ENCODE measurements at places on chromosomes 1 and 21.

DNA sequence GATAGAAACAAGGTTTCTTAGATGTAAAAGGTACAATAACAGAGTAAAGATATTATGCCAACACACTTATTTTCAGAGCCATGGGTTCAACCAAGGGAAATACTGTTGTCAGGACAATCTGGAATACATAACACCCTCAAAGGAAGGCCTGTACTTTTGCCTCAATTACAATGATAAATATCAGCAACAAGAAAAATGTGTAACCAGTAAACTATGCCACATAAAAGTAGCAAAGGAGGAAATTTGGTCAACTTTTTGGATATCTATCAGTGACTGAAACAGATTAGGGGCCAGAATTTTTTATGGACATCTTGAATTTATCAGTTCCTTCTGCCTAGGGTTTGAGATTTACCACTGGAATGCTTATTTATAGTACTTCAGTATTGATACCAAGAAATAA is 24.6 kb upstream of the RAP1GAP start:
- no peak for DNase-seq

GRCh38 chr1:167765496-167765895 is 43.7 kb downstream of the MPZL1 start:
- no peak for DNase-seq

- no peak for DNase-seq
Measured at GRCh38 chr1:164618202-164618564, 59.2 kb downstream of the PBX1 start.

DNA sequence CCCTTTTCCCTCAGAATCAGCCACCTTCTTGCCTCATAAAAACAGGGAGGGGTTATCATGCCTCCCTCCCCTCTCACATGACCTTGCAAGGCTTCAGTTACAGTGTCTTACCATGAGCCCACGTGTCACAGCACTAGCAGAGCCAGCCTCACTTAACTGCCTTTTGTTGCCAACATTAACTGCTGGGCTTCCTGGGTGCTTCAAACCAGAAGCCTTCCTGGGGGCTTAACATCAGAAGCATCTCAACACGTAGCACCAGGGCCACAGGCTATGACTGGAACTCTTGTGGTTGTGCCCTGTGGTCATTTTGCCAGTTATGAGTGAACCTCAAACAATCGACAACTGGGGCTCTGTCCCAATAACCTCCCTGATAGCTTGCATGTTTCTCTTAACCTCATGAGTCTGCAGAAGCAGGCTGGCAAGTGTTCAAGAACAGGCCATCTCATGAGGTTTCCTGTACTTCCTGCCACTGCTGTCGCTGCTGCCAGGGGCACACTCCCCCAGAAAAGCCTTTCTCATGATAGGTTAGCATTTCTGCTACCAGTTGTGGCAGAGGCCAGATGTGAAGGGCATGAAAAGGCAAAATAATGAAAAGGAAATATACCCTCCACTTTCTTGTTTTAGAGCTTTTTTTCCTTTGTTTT is 132.2 kb downstream of the GLUL start:
- peak; percentile 1 for DNase-seq

DNA sequence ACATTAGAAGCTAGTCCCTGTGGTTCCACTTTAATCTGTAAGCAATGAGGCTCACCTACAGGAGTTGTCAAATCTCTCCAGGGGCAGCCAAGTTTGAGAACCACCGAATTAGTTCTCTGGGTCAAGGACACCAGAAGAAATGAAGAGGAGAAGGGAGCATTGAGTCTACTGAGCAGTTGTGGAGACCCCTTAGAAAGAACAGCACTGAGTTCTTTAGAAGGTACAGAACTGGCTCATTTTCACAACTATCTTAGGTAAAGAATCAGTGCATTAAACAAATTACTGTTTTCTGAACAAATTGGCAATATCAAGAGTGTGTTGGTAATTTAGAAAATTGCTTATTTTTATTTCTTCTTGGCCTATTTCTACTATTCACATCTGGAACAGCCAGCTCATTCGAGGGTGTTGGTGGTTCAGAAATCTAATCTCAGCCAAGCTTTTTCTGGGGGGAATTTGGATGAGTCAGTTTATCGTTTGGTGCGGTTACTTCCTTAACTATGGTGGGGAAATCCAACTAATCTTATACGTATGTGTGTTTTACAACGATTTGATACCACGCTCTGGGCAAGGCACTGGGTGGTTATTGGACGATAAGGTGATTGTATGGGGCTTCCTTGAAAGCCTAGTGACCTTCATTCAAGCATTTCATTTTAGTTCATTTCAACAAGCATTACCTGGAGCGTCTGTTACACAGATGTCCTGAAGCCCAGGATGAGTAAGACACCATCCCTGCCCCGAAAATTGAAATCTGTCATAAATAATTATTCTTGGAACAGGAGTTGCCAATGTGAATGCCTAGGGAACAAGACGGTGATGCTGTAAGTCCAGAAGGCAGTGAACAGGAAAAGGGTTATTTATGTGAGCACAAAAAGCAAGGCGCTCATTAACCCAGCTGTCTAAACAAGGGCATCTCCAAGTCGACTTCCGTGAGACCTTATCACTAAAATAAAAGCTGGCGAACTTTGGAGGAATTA is 52.0 kb upstream of the TMPRSS2 start:
- DNase-seq: no peak

DNA sequence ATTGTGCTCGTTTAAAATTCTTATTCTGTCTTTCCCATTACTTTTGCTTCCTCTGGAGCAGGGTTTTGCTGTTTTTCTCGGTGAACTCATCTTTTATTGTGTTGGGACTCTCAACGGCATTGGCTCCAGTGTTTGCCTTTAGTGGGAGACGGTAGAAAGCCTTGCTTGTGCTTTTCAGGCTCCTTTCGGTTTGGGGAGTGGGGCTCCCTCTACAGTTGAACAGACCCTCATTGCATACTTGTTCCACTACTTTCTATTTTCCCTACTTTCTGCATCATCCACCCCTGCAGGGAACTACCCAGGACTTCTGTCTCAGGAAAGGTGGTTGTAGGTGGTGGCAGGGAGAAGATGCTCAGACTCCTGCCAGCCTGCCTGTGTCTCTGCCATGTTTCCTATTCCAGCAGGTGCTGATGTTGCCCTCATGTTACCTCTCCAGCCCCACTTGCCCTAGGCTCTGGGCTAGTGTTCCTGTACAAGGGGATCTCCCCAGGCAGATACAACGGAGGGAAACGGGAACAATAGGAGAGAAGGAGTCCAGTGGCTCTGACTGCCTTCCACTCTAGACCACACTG is 68.5 kb upstream of the ZBTB18 start:
- no peak for DNase-seq

GRCh38 chr1:243454328-243454997 is 198.6 kb downstream of the SDCCAG8 start:
- no peak for DNase-seq

- DNase-seq: no peak
Measured at GRCh38 chr1:64956010-64956640, 10.2 kb downstream of the JAK1 start.

GRCh38 chr1:14926229-14926628 is 227.3 kb upstream of the TMEM51 start:
- DNase-seq: no peak

DNA sequence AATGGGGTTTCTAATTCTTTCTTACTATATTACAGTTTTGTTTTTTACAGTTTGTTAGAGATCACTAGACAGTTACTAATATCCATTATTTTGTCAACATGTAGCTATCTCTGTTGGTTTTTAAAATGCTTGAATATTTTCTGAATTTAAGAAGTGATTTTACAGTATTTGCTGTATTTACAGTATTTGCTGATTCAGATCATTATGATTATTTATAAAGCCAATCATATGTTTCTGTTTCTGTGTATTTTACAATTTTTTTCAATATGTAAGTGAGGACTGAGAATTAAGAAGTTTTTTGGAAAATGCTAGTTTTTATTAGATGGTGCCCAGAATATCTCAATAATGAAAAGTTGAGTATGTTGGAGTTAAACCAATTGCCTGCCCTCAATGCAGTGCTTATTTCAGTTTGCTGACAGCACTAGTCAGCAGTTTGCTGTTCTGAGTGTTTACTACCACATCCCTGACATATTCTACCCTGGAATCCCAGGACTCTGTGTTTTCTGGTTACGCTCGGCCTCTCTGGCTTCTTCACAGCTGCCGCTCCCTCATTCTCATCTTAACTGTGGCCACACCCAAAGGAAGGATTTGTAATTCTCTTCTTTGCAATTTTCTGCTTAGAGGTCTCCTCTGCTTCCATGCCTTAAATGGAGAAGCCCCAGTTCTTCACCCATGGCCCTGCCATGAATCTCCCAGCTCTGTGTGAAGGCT is 68.0 kb upstream of the BACH1 start:
- DNase-seq: no peak

- DNase-seq: no peak
Measured at GRCh38 chr1:66932291-66932690, 7.5 kb downstream of the MIER1 start.

GRCh38 chr21:46369520-46370235 is 45.7 kb downstream of the PCNT start:
- DNase-seq: no peak

DNA sequence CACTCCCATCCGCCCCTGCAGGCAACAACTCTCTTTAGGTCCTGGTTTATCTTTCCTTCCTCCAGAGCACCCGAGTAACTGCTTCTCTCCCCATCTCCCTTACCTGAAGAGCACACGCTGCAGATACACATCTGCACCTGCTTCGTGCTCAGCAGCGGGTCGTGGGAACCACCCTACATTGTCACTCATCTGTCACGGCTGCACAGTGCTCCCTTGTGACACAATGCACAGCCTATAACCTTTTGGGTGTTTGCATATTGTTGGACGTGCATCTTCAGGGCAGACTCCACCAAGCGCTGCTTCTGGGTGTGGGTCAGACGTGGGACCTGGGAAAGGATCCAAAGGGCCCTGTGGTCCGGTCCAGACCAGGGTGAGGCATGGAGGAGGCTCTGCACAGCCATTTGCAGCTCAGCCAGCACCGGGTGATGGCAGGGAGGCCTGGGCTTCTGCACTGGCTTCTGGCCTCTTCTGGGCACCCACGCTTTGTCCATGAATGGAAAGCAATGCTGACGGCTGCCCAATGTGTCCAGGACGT is 42.5 kb downstream of the WDR4 start:
- no peak for DNase-seq

- DNase-seq: no peak
Measured at GRCh38 chr1:77776007-77776700, 3.3 kb upstream of the MIGA1 start.

GRCh38 chr21:14073615-14074014 is 137.1 kb downstream of the LIPI start:
- no peak for DNase-seq

DNA sequence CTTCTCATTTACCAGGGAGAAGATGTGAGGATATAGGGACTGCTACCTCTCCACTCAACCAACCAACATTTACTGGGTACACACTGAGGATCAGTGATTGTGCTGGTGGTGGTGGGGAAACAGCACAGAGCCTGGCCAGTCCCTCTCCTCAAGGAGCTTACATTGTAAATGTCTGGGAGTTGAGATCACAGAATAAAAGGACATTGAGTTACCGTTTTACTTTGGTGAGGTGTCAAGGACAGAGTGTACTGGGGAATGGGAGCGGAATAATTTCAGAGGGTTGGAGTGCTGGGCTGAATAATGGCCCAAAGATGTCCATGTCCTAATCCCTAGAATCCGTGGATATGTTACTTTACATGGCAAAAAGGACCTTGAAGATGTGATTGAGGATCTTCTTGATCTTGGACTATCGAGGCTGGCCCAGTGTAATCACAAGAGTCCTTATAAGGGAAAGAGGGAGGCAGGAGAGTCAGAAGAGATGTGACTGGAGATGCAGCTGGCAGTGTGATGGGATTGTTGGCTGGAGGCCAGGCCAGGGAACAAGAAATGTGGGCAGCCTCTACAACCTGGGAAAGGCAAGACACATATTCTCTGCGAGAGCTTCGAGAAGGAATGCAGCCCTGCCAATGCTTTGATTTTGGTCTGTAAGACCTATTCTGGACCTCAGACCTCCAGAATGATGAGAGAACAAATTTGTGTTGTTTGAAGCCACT is 26.6 kb upstream of the RWDD3 start:
- no peak for DNase-seq

GRCh38 chr1:206925106-206925736 is 3.5 kb upstream of the FCMR start:
- no peak for DNase-seq

DNA sequence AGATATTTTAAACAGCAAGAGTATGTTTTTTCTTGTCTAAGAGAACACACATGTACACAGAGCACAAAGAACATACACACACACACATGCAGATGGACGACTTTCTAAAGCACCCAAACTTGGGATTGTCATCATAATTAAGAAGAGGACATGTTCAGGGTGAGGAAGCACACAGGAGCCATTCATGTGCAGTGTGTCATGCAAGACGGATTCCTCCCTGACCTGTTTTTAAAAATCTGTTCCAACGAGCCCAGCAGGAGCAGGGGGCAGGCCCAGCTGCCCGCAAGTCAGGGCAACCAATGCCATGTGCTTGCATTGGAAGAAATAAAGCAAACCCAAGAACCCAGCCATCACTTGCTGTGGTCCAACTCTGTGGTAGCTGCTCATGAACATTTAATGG is 167.3 kb upstream of the ZNF644 start:
- DNase-seq: no peak

DNA sequence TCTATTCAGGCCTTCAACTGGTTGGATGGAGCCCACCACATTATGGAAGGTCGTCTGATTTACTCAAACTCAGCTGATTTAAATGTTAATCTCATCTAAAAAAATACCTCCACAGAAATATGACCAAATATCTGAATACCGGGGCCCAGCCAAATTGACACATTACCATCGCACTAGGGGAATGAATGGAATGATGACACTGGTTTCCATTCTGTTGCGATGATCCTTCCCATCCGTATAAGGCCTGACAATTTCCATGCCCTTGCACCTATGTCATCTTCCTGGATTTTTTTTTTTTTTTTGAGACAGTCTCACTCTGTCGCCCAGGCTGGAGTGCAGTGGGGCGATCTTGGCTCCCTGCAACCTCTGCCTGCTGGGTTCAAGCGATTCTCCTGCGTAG is 397.5 kb downstream of the KIF26B start:
- no peak for DNase-seq

GRCh38 chr1:226920446-226920894 is 19.6 kb upstream of the COQ8A start:
- no peak for DNase-seq

- DNase-seq: no peak
Measured at GRCh38 chr1:161158316-161159010, 837 bp upstream of the USP21 start.

DNA sequence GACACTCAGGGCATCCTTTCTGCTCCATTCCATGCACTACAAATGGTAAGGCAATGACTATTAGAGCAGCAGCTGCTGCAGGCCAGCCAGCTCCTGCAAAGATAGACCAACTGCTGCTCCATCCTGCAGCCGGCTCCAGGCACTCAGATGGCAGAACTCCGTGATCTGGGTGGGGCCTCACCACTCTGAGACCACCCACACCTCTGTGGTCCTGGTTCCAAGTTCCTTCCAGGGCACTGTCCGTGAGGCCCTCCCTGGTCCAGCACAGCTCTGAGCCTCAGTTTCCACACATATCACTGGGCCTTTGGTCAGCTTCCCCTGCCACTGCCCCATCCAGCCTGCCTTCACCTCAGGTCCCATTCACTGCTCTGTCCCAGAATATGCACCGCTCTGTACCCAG is 114.7 kb downstream of the DMRTB1 start:
- no peak for DNase-seq

- DNase-seq: no peak
Measured at GRCh38 chr1:46401154-46401913, 7.2 kb downstream of the FAAH start.
